Activated T-helper 17 cell treated with anti-CD3 and anti-CD28 coated beads, Interleukin-2, amount 50 U/mL, for 72 hours (primary cell): ENCODE measurements at places on chromosomes 16 and 17. TPM values are rescaled to one million over a fixed set of nuclear protein-coding genes. Genes with fewer than 3 reads are reported as not detected.

The PHKB gene
- 32.2 TPM for total RNA-seq

The CLDN7 gene
- total RNA-seq, result 0.52 TPM

The PRSS8 gene
- total RNA-seq, result not detected

The CRISPLD2 gene
- 0.66 TPM for total RNA-seq

The BAIAP3 gene
- 2.2 TPM for total RNA-seq

The HBQ1 gene
- not detected for total RNA-seq

The FLYWCH2 gene
- 13.5 TPM for total RNA-seq
